Lower leg skin (tissue), 4 donors: ENCODE measurements at places on chromosomes 1 and 21. TPM values are rescaled to one million over a fixed set of nuclear protein-coding genes. Genes with fewer than 3 reads are reported as not detected.

Gene PDC
- total RNA-seq, result not detected

DNA sequence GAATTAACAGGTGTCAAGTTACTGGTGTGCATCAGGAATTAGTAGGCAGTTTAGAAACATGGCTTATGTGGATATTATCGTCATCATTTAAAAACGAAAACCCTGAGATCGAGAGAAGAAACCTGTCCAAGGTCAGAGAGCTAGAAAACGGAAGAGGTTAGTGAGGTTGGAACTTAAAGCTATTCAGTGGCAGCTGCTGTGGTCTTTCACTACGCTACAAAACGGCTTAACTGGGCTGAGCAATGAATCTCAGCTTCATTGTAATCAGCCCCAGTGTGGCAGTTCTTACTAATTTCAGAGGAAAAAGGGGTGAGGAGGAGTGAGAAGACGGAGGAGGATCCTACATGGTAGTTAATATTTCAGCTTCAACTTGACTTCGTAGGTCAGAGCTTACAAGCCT is 77.9 kb downstream of the DAB1 start:
- no peak for DNase-seq

Gene SPRR2D
- 148 TPM for total RNA-seq

Gene ADAMTS4
- 2.7 TPM for total RNA-seq

Gene SYT2
- not detected for total RNA-seq

Gene SZRD1
- total RNA-seq, result 43.2 TPM

Gene TMPRSS2
- 19.2 TPM for total RNA-seq

Gene INSRR
- not detected for total RNA-seq

Gene MSH4
- not detected for total RNA-seq

Gene C1orf226
- 9.5 TPM for total RNA-seq

- DNase-seq, result no peak
These were observed 1.5 kb downstream of the S100PBP start for GRCh38 chr1:32818804-32819541.

DNA sequence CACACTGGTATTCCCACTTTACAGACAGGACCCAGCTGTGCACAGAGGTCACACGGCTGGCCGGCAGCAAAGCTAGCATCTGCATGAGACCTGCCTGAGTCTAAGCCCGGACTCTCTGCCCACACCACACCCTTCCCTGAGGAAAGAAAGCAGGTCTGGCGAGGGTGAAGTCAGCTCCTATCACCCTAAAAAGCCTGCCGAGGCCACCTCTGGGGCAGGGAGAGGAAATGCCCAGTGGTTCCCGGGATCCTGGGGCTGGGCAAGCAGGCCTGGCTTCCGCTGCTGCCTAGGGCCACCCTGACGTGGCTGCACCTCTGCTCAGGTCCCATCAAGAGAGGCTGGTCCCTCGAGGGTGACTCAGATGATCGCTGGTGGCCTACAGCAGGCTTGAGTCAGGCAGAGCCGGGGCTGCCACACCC is 42.2 kb downstream of the RAP1GAP start:
- no peak for DNase-seq
